Activated T-cell treated with anti-CD3 and anti-CD28 coated beads for 4 hours (primary cell): ENCODE measurements at places on chromosomes 11 and 22.

- no peak for DNase-seq
Observed at GRCh38 chr11:121550247-121551030, 97.7 kb upstream of the SORL1-AS1 start.

- peak; percentile 65 for DNase-seq
Observed at GRCh38 chr11:118240999-118241763, 11.0 kb downstream of the MPZL3 start.

- DNase-seq: no peak
Observed at GRCh38 chr11:45324459-45324858, 38.3 kb upstream of the SYT13 start.

DNA sequence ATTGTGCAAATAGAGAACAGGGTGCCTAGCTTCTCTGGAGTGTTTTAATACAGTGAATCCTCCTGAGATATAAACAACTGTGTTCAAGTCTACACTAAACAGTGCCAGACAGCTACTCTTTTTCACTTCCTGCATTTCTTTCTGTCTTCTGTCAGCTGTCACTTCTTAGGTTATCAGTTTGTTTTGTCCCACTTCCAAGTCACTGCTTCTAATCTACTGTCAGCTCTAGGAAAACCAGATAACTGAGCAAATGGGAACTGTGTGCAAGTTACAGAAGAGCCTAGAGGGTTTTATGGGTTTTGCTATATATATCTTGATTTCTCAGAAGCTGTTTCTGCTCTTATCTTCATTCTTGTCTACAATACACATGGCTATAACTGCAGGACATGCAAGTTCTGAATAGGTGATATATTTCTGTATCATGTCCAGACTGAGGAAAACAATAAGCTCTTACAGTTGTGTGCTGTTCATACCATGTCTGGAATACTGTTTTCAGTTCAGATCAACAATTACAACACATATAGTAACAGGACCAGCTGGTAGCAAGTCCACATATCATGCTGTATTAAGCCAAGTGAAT lies 5.8 kb downstream of the PITPNB start:
- no peak for DNase-seq

GRCh38 chr11:108881131-108881530 lies 216.3 kb downstream of the DDX10 start:
- no peak for DNase-seq

- DNase-seq: no peak
Observed at GRCh38 chr11:112911124-112911523, 50.1 kb upstream of the NCAM1 start.

DNA sequence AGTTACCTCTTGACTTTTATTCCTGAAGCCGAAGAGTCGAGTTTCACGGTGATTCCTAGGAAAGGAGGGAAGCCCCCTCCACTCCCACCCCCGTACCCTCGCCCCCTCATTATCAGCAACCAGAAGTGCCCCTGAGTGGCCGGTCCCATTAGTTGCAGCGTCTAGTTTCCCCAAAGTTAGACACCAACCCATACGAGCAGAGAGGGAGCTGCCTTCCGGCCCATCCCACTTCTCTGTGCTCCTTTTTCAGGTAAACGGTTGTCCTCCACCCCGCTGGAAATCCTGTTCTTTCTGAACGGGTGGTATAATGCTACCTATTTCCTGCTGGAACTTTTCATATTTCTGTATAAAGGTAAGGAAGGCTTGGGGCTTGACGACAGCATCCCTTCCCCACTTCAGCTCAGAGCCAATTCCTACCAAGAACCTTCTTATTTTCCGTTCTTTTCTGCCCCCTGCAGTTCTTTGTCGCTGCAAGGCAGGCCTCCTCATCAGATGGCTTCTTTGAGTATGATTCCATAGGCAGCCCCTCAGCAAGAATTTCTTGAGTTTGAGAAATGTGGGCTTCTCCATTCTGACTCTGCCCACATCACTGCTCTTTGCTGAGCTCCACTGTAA lies 701 bp downstream of the TMEM216 start:
- DNase-seq: no peak

- no peak for DNase-seq
Observed at GRCh38 chr11:70654016-70654415, 255.7 kb downstream of the CTTN start.

GRCh38 chr22:35409783-35410662 lies 10.1 kb downstream of the MCM5 start:
- DNase-seq: no peak

- no peak for DNase-seq
Observed at GRCh38 chr11:134712228-134713145, 300.4 kb upstream of the B3GAT1 start.

DNA sequence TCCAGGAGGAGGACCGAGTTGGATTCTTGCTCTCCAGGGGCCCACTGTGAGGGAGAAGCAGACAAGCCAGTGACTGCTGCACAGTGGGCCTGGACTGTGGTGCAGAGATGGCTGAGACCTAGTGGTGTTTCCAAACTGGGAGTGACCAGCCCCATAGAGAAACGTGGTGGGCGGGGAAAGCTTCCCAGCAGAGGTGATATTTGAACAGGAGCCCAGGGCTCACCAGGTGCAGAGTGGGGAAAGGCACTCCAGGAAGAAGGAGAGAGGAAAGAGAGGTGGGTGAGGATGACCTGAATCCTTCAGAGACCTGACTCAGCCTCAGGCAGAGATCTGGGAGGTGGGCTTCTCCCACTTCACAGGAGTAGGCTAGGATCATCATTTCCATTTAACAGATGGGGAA lies 52.1 kb upstream of the RASD2 start:
- DNase-seq: no peak

DNA sequence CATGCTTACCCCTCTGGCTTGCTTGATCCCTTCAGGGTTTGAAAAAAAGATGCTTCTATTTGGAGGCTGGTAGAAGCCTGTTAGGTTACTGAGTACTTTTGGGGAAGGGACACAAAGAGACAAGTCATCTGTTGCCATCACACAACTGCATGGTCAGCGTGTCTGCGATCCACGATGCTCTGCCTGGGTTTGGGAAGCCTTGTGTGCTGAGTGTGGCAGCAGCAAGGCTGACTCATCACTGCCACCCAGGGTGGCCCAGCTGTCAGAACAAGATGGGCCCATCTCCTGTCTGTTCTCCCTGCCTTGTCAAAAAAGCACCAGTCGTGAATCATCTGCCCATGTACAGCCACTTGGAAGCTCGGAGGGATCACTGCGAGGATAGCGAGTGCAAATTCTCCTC lies 26.2 kb downstream of the UBASH3B start:
- no peak for DNase-seq

GRCh38 chr22:46124383-46125144 lies 25.8 kb upstream of the PPARA start:
- DNase-seq: no peak

DNA sequence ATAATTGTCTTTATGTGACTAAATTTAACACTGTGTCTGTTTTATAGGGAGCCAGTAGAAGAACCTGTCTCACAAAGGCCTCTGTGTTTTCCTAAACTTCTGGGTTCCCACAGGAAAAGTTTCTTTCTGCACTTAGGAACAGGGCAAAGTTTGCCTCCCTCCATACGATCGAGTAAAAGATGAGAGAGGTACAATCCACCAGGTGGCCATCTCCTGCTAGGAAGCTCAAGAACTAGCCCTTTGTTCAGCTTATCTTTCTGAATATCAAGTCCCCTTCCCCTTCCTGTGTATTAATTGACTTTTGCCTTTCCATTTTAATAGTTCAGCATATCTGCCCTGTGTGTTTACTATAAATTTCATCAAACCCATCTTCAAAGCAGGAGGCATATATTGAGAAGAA lies 18.0 kb downstream of the CSNK2A3 start:
- DNase-seq: no peak

DNA sequence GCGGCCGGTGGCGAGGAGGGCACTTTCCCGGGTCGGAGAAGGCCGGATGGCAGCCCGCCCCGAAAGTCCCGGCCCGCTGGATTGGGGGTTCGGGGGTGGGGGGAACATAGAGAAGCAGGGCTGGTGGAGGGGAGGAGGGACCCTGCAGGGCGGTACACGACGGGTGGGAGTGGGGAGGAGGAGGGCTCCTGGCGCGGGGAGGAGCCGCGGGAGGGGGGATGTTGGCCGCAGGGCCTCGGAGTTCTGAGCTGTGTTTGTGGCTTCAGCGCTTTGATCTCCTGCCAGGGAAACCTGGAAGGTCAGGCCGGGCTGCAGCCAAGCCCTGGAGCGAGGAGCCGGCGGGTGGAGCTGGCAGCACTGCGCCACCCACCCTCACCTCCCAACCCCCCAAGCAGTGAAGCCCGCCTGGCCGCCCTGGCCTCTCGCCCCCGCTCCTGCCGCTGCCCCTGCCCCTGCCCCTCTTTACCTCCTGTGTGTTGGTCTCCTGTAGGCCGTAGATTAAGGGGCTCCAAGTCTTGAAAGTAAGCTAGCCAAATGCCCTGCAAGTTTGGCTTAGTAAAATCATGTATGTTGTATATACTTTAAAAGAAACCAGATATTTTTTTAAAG lies 30.9 kb downstream of the C22orf31 start:
- no peak for DNase-seq

DNA sequence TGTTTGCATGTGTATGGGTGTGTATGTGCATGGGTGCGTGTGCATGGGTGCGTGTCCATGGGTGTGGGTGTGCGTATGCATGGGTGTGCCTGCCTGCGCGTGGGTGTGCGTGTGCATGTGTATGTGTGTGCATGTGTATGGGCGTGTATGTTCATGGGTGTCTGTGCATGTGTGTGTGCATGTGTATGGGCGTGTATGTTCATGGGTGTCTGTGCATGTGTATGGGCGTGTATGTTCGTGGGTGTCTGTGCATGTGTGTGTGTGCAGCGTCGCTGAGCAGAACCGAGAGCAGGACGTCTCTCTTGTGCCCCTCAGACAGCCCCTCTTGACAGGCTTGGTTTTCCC lies 13.9 kb downstream of the IL17REL start:
- DNase-seq: no peak

GRCh38 chr22:38401336-38402084 lies 53.5 kb downstream of the KCNJ4 start:
- DNase-seq: no peak

GRCh38 chr11:7570241-7570640 lies 56.4 kb downstream of the PPFIBP2 start:
- no peak for DNase-seq

GRCh38 chr11:116355104-116355503 lies 417.7 kb downstream of the BUD13 start:
- no peak for DNase-seq

GRCh38 chr11:67262731-67263675 lies 3.3 kb upstream of the GRK2 start:
- DNase-seq: peak; percentile 52

DNA sequence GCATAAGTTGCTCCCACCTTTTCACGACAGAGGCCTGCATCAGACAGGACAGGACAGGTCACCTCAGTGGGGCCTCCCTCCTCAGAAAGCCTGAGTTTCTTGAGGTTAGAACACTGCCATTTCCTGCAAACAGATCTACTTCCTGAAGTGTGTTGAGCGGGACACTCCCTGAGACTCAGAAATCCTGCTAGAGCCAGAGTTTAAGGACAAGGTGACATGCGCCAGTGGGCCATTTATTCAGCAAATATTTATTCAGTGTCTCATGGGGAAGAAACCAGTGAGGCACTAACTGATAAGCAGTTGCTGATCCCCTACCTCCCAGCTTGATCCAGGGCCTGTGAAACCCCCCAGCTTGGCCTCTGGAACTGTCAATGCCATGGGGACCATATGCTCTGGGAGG lies 454.6 kb downstream of the SOX6 start:
- DNase-seq: no peak

DNA sequence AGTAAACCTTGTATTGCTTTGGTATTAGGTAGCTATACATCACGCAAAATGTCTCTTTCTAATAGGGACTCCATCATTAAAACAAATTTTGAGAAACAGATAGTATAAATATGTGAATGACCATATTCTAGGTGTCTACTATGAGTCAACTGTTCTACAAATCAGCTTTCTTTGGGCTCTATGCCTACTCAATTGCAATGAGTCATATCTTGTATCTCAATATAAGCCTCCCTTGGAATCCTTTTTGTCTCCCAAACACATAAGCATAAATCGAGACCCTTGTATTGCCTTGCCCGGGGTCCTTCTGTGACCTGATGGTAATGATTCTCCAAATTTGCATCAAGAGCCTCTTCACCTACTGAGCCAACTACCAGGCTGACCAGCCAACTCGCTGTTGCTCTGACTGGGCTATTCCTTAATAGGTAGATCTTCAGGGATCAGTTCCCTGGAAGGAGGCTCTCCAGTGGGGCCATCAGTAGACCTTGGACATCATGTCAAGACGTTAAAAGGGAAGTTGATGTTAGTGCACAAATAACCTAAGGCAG lies 22.2 kb downstream of the BLID start:
- DNase-seq: no peak

DNA sequence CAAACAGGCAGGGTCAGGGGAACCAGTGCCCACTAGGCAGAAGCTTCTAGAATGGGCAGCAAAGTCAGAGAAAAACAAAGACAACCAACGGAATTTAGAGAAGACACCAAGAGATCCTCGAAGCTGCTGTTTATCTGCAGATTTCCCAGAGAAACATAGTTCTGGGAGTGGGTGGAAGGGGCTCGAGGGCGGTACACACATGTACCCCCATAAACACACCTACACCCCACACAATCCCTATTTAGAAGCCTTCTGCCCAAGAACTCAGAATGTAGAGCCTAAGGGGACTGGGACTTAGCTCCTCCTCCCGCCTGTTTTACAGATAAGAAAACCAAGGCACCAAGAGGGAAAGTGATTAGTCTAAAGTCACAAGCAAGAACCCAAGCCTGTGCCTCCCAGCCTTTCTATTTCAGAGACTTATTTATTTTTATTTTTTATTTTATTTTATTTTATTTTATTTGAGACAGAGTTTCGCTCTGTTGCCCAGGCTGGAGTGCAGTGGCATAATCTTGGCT lies 6.4 kb downstream of the NPTXR start:
- no peak for DNase-seq

GRCh38 chr22:23899042-23899745 lies 5.0 kb downstream of the MIF start:
- DNase-seq: no peak

GRCh38 chr11:62487738-62488551 lies 58.7 kb downstream of the AHNAK start:
- no peak for DNase-seq

DNA sequence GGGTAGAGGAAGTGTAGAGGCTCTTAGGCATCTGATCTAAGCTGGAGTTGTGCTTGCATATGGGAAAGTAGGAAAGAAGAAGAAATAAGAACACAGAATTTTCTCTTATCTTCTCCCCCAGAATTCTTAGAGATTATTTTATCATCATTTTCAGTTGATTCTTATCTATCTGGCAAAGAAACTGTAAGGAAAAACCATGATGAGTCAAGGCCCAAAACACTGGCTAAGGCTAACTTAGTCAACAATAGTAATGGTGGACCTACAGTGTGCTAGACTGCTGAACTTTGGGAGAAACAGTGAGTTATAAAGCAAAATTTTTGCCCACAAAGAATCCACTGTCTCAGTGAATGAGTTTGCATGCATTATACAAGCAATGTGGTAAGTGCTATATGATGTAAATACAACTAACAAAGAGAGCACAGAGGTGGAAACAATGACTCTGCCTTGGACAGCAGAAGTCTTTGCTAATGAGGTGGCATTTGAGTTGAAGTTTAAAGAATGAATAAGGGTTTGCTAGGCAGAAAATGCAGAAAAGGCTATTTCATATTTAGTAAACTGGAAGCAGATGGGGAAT lies 344.5 kb upstream of the PLET1 start:
- DNase-seq: no peak
